CD4-positive, alpha-beta T cell treated with Interferon alpha-2 for 1 hour (primary cell): ENCODE measurements at places on chromosomes 11 and 22.
A peak's percentile ranks its signal among the peaks of the same experiment; 100 is the strongest.

GRCh38 chr22:49975543-49976389, 15.2 kb downstream of the PIM3 start:
- no peak for DNase-seq

DNA sequence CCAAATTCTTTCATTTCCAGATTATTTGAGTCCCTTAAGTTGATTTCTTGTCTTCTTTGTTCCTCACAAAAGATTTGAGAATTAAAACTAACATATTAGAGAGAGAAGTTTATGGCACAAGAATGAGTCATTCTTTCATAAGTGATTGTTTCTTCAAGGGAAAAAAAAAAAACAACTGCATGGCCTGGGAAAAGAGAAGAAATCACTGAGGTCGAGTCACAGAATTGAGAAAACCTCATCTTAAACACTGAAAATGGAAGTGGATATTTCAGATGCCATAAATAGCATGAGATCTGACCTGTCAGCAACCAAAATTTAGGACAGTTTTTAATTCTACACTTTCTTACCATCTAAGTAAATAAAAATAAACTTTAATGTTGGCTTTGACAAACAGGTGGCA, 87.2 kb downstream of the CWF19L2 start:
- no peak for DNase-seq

DNA sequence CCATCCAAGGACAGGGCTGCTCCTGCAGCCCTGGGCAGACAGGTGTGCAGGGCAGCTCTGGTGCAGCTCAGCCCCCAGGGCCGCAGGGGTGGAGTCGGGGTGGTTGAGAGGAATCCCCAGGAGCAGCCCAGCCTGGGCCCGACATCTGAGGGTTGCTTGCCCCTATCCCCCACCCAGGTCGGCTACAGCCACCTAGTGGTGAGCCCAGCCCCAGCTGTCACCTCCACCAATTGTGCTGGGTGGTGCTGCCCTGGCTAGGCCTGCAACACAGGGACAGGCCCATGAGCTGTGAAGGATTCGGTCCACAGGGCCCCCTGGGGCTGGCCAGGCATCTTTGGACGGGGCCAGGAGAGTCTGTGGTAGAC, 29.6 kb downstream of the RTN4R start:
- peak; percentile 59 for DNase-seq

DNA sequence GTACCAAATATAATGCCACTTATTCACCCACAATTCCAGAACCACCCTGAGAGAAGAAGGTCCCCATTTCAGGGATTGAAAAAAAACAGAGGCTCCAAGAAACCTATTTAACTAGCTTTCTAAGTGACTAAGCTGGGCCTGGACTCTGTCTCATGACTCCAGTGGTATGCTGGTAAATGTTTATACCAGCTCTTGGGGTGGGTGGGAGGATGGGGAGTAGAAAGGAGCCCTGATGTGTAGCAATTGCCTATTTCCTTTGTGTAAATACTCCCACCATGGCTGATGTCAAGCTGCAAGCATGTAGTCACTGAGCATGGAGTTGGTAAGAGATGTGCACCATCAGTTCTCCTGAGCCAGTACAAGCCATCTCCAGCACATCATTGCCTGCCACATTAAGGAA, 2.8 kb downstream of the PRG3 start:
- no peak for DNase-seq

- no peak for DNase-seq
Measured at GRCh38 chr22:50213263-50213662, 12.5 kb downstream of the SELENOO start.
